SJSA1 (cell line): ENCODE measurements at places on chromosomes 11 and 22. TPM values are rescaled to one million over a fixed set of nuclear protein-coding genes. Genes with fewer than 3 reads are reported as not detected.

DNA sequence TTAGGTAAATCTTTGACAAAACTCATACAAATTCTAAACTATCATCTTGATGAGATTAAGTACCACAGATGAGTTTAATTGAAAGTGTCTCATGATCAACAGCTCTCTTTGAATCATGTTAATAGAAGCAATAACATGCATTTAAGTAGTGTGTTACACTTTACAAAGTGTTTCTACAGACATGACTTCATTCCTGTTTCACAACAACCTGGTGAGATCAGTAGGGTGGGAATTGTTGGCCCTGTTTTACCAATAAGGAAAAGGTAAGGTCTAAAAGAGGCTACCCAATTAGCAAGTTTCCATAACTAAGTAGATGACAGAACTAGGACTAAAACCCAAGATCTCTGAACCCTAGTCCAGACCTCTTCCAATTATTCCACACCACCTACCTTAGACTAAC, 12.7 kb upstream of the PRSS23 start:
- no peak overlapping the region for H3K4me3 ChIP-seq
- H3K36me3 ChIP-seq, result no peaks in the 10 kb centered on the region
- no peak overlapping the region for H3K27ac ChIP-seq
- no peaks in the 10 kb centered on the region for H3K4me1 ChIP-seq

DNA sequence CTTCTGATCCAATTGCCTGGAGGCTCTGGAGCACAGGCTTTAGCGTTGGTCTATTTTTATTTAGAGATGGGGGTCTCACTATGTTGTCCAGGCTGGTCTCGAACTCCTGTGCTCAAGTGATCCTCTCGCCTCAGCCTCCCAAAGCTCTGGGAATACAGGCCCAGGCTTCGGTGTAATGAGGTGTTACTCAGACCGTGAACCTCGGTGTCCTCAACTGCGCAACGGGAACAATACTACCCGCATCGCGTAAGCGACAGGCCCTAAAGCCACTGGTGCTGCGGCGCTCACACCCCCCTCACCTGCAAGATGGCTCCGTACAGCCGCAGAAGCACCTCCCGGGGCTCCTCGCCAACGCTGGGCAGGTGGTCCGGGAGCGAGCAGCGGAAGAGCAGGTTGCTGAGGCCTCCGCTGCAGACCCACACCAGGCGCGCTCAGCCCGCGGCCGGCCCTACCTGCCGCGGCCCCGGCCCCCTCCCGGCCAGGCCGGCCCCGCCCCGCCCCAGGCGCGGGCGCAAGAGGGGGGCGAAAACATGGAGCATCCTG, 628 bp downstream of the CHKB start:
- peak overlapping the region; percentile 76 for H3K4me3 ChIP-seq
- H3K27ac ChIP-seq, result peak overlapping the region; percentile 82
- DNase-seq, result peak; percentile 27
- H3K27me3 ChIP-seq, result no peaks in the 10 kb centered on the region

GRCh38 chr22:36879775-36880174, 19.0 kb downstream of the NCF4 start:
- 0 out of 2 replicates have a peak, but pooled peaks cover 2% of the 10 kb centered on the region for H3K4me1 ChIP-seq
- H3K4me3 ChIP-seq, result no peak overlapping the region
- H3K27me3 ChIP-seq, result 0 out of 2 replicates have a peak, but pooled peaks cover under 1% of the 10 kb centered on the region

DNA sequence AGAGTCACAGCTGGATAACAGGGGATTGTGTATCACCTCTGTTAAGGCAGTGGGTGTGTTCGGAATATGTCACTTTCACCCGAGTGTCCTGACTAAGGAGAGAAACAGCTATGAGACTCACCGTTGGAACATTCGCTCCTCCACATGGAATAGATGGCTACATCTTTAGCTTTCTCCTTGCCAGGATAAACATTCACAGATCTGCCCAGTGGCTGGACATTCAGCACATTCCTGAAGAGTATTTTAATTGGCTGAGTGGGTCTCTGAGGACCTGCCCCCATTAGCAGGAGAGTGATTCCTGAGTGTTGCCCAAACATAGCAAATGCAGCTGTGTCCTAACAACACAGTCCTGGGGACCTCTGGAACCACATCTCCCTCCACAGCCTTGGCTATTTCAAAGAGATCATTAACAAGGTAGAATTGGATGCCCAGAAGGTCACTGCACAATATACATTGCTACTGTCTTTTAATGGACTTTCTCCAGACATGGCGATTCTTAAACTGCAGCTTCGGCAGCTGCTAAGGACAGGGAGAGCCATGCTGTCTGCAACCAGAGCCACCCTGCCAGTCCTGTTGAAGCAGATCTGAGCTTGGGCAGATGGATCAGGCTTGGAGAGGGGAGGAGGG, 435.0 kb upstream of the CADM1 start:
- no peaks in the 10 kb centered on the region for H3K36me3 ChIP-seq
- DNase-seq, result no peak
- H3K4me3 ChIP-seq, result no peak overlapping the region

DNA sequence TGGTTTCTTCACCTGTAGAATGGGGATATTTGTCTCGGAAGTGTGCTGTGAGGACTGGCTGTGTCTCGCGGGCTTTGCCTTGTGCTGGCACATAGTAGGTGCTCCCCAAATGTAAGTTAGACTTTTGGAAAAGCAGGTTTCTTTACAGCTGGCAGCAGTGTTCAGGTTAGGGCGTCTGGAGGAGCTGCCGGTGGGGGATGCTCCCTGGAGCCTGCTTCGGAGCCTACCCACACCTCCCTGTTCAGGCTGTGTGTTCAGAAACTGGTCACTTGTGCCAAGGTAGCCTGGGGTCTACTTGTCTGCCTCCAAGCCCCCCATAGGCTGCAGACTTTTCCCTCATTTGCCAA, 60.0 kb downstream of the OTOG start:
- DNase-seq, result no peak
- H3K4me3 ChIP-seq, result no peak overlapping the region
- H3K27me3 ChIP-seq, result peaks cover 19% of the 10 kb centered on the region
- no peaks in the 10 kb centered on the region for H3K36me3 ChIP-seq
- H3K4me1 ChIP-seq, result no peaks in the 10 kb centered on the region

DNA sequence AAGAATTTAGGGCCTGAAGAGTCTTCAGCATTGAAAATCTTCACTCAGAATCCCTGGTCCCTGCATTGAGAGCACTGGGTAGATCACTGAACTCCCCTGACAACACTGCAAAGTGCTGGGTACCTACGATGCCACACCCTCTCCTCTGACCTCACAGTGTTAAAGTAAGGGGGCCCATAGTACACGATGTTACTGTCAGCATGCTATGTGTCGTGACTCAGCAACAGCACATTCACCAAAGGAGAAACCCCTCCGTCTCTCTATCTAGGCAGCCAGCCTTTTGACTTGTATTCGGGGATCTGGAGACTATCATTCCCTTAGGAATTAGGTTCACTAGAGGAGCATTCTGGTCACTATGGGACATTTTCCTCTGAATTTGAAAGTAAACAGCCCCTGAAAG, 67.4 kb upstream of the PITPNB start:
- peaks cover 34% of the 10 kb centered on the region for H3K4me1 ChIP-seq
- peak; percentile 36 for DNase-seq
- peaks cover 19% of the 10 kb centered on the region for H3K36me3 ChIP-seq
- H3K27ac ChIP-seq, result peak overlapping the region; percentile 86

GRCh38 chr11:118436639-118437207, 431 bp downstream of the KMT2A start:
- peaks cover 8% of the 10 kb centered on the region for H3K4me1 ChIP-seq
- no peaks in the 10 kb centered on the region for H3K27me3 ChIP-seq
- H3K27ac ChIP-seq, result peak overlapping the region; percentile 57
- H3K4me3 ChIP-seq, result peak overlapping the region; percentile 72
- DNase-seq, result no peak

DNA sequence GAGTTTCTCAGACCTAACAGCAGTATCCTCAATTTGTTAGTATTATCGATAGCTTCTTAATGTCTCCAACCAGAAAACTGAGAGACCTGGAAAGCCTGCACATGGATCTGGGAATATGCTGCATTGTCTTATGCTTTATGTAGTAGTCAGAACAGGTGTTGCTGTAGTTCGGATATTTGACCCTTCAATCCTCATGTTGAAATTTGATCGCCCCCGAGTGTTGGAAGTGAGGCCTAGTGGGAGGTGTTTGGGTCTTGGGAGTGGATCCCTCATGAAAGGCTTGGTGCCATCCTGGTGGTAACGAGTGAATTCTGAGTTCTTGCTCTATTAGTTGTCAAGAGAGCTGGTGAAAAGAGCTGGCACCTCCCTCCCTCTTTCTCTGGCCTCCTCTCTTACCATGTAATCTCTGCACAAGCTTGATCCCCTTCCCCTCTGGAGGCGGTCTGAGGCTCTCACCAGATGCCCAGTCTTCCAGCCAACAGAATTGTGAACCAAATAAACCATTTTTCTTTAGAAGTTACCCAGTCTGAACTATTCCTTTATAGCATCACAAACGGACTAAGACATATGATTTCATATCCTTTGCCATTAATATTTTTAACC, 227.1 kb downstream of the DDX10 start:
- no peak overlapping the region for H3K27ac ChIP-seq
- DNase-seq, result no peak
- peaks cover 30% of the 10 kb centered on the region for H3K4me1 ChIP-seq
- no peak overlapping the region for H3K4me3 ChIP-seq
- no peaks in the 10 kb centered on the region for H3K27me3 ChIP-seq

DNA sequence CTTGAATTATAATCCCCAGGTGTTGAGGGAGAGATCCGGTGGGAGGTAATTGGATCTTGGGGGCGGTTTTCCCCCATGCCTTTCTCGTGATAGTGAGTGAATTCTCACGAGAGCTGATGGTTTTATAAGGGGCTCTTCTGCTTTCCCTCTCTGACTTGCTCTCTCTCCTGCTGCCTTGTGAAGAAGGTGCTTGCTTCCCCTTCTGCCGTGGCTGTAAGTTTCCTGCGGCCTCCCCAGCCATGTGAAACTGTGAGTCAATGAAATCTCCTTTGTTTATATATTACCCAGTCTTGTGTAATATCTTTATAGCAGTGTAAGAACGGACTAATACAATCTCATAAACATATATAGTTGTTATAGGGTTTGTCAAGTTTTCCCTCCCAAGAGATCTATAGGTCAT, 32.8 kb downstream of the KCNE3 start:
- no peak for DNase-seq
- no peaks in the 10 kb centered on the region for H3K36me3 ChIP-seq
- no peak overlapping the region for H3K4me3 ChIP-seq
- H3K27ac ChIP-seq, result no peak overlapping the region

GRCh38 chr22:35638001-35638400, 10.2 kb upstream of the APOL6 start:
- H3K36me3 ChIP-seq, result no peaks in the 10 kb centered on the region
- H3K4me1 ChIP-seq, result peaks cover 19% of the 10 kb centered on the region
- no peak overlapping the region for H3K4me3 ChIP-seq
- DNase-seq, result peak; percentile 18

DNA sequence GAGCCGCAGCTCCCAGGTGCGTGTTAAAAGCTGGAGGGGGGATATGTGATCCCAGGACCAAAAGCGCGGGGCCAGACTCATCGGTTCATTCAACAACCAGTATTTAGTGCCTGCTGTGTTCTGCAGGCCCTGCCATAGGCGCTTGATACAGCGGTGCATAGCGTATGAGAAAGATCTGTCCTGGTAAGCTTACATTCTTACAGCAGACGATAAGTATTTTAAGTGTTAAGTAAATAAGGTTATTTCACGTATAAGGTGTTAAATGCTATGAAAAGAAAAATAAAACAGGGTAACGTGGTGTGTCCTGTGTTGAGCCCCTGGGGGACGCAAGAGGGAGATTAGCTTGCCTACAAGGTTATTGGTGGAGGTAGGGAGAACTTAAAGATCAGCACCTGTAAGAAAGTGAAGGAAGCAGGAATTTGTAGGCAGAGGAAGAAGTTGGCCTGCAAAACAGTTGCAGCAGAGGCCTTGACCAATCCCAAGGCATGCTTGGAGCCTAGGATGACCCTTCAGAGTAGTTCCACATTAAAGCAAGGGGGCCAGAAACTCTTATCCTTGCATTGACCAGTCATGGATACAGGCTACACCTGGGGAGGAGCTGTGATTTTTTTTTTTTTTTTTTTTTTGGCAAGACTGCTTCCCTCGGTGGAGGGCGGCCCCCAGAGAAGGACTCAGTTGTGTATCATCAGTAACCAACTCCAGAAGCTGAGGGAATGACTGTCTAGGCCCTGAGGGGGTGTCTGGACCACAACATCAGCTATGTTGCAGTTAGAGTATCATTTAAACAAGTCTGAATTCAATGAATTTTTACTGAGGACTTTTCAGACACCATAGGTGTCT, 487 bp upstream of the LIPT2 start:
- H3K27ac ChIP-seq, result no peak overlapping the region
- no peaks in the 10 kb centered on the region for H3K27me3 ChIP-seq
- H3K36me3 ChIP-seq, result no peaks in the 10 kb centered on the region
- no peaks in the 10 kb centered on the region for H3K4me1 ChIP-seq
- DNase-seq, result no peak

GRCh38 chr11:85276332-85276731, 350.8 kb downstream of the DLG2 start:
- no peaks in the 10 kb centered on the region for H3K36me3 ChIP-seq
- no peak for DNase-seq
- no peak overlapping the region for H3K4me3 ChIP-seq
- no peak overlapping the region for H3K27ac ChIP-seq

- no peak overlapping the region for H3K4me3 ChIP-seq
- no peak overlapping the region for H3K27ac ChIP-seq
- no peaks in the 10 kb centered on the region for H3K36me3 ChIP-seq
- no peaks in the 10 kb centered on the region for H3K27me3 ChIP-seq
These were observed 93.2 kb upstream of the LMO1 start for GRCh38 chr11:8356721-8357504.

- no peaks in the 10 kb centered on the region for H3K4me1 ChIP-seq
- DNase-seq, result no peak
- no peak overlapping the region for H3K4me3 ChIP-seq
- H3K27ac ChIP-seq, result no peak overlapping the region
- H3K36me3 ChIP-seq, result 0 out of 2 replicates have a peak, but pooled peaks cover 3% of the 10 kb centered on the region
- no peaks in the 10 kb centered on the region for H3K27me3 ChIP-seq
These were observed 44.4 kb upstream of the ST14 start for GRCh38 chr11:130115218-130115617.

GRCh38 chr11:132519241-132519815, 1013.0 kb downstream of the OPCML start:
- no peak overlapping the region for H3K27ac ChIP-seq
- H3K36me3 ChIP-seq, result no peaks in the 10 kb centered on the region
- no peak for DNase-seq
- H3K4me3 ChIP-seq, result no peak overlapping the region

GRCh38 chr11:17076517-17077239, 789 bp downstream of the RPS13 start:
- peaks cover 46% of the 10 kb centered on the region for H3K36me3 ChIP-seq
- H3K27me3 ChIP-seq, result no peaks in the 10 kb centered on the region
- no peak for DNase-seq
- peak overlapping the region; percentile 75 for H3K4me3 ChIP-seq
- peak overlapping the region; percentile 86 for H3K27ac ChIP-seq

- H3K36me3 ChIP-seq, result no peaks in the 10 kb centered on the region
- no peak overlapping the region for H3K4me3 ChIP-seq
- H3K27ac ChIP-seq, result no peak overlapping the region
- H3K27me3 ChIP-seq, result no peaks in the 10 kb centered on the region
- H3K4me1 ChIP-seq, result no peaks in the 10 kb centered on the region
These were observed 42.8 kb upstream of the TCF20 start for GRCh38 chr22:42313204-42313603.

- no peak overlapping the region for H3K27ac ChIP-seq
- H3K36me3 ChIP-seq, result no peaks in the 10 kb centered on the region
- no peak for DNase-seq
- H3K4me3 ChIP-seq, result no peak overlapping the region
- no peaks in the 10 kb centered on the region for H3K4me1 ChIP-seq
These were observed 121.2 kb downstream of the SPATA19 start for GRCh38 chr11:133724116-133724515.

TUB gene
- total RNA-seq, result 2.3 and 3.0 TPM in 2 replicates

PARVG gene
- total RNA-seq, result not detected in 2 replicates

TSSK2 gene
- total RNA-seq, result not detected in 2 replicates

RHOG gene
- total RNA-seq, result 22.1 and 39.9 TPM in 2 replicates
